ENCODE measurements at places on chromosomes 1 and 21. TPM values are rescaled to one million over a fixed set of nuclear protein-coding genes. Genes with fewer than 3 reads are reported as not detected.

GRCh38 chr1:46673749-46674182 lies 2.1 kb downstream of the TEX38 start:
- no peak overlapping the region for H3K27ac ChIP-seq
- H3K4me1 ChIP-seq: no peaks in the 10 kb centered on the region
- DNase-seq: no peak
- no peaks in the 10 kb centered on the region for H3K36me3 ChIP-seq
- no peaks in the 10 kb centered on the region for H3K27me3 ChIP-seq

Gene GJB5
- total RNA-seq: not detected

Gene CRNN
- not detected for total RNA-seq

DNA sequence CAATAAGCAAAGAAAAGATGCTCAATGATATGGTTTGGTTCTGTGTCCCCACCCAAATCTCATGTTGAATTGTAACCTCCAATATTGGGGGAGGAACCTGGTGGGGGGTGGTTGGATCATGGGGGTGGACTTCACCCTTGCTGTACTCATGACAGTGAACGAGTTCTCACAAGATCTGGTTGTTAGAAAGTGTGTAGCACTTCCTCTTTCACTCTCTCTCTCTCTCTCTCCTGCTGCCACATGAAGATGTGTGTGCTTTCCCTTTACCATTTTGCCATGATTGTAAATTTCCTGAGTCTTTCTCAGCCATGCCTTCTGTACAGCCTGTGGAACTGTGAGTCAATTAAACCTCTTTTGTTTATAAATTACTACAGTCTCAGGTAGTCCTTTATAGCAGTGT lies 248.4 kb downstream of the HHIPL2 start:
- no peaks in the 10 kb centered on the region for H3K36me3 ChIP-seq
- no peak for DNase-seq
- H3K27me3 ChIP-seq: no peaks in the 10 kb centered on the region
- no peak overlapping the region for H3K4me3 ChIP-seq

Gene FNDC10
- 1.8 TPM for total RNA-seq

DNA sequence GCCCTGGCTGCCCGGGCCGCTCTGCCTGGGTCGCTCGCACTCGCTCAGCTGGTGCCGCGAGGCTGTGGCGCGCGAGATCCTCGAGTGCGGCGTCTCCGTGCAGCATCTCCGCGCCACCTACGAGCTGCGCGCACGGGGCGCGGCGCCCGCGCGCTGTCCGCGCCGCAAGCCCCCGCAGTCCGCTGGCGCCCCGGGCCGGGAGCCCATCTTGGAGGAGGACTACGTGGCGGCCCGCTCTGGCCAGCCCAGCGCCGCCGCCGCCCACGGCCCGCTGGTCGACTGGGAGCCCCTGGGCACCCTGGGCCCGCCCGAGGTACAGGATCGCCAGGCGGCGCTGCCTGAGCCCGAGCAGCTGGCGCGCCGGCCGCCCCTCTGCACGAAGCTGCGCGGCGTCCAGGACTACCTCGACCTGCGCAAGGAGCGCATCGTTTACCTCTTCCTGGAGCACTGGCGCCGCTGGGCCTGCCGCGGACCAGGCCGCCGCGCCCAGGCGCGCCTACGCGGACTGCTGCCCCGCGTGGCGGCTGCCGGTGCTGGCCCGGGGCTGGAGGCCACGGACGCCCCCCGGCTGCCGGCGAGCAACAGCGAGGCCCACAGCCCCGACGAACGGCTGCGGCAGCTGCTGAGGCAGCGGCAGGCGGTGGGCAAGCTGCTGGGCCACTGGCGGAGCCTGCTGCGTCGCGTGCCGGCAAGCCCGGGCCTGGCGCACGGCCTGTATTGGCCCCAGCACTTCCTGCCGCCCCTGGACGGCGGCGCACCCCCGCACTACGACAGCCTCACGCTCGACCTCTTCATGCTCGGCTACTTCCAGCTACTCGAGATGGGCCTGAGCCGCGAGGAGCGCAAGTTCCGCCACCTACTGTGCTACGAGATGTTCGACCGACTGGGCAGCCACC lies 10.9 kb downstream of the TNFRSF25 start:
- H3K4me1 ChIP-seq: peaks cover 3% of the 10 kb centered on the region
- no peak overlapping the region for H3K4me3 ChIP-seq
- H3K36me3 ChIP-seq: no peaks in the 10 kb centered on the region
- no peak overlapping the region for H3K27ac ChIP-seq
- no peak for DNase-seq
- H3K27me3 ChIP-seq: peaks cover 92% of the 10 kb centered on the region

Gene RIPPLY3
- total RNA-seq: not detected

DNA sequence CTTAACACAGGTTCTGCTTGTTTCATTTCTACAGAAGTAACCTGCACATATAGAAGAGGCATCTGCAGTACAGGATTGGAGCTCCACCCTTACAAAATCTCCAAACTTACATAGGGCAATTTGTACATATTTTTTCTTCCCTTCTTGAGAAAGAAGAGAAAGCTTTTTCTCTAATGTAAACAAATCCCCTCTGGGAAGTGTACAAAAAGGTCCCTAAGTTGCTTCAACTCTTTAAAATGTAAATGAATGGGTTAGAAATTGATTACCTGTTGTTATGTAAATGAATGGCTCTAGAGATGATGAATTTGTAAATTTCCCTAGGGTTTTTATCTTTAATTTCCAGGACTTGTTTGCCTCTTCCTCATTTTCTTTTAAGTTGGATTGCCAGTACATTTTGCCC lies 1183.7 kb downstream of the MRPL39 start:
- no peaks in the 10 kb centered on the region for H3K27me3 ChIP-seq
- no peak overlapping the region for H3K27ac ChIP-seq
- H3K4me3 ChIP-seq: no peak overlapping the region
- no peaks in the 10 kb centered on the region for H3K36me3 ChIP-seq
- no peak for DNase-seq
- H3K4me1 ChIP-seq: no peaks in the 10 kb centered on the region

Gene TCHH
- total RNA-seq: not detected

- no peak overlapping the region for H3K27ac ChIP-seq
- no peaks in the 10 kb centered on the region for H3K27me3 ChIP-seq
- peaks cover 26% of the 10 kb centered on the region for H3K4me1 ChIP-seq
- H3K36me3 ChIP-seq: no peaks in the 10 kb centered on the region
- no peak for DNase-seq
Measured at GRCh38 chr21:37561941-37562919, 195.7 kb downstream of the DYRK1A start.

- H3K4me3 ChIP-seq: no peak overlapping the region
- no peaks in the 10 kb centered on the region for H3K27me3 ChIP-seq
- peaks cover 19% of the 10 kb centered on the region for H3K4me1 ChIP-seq
- H3K27ac ChIP-seq: no peak overlapping the region
Measured at GRCh38 chr1:235131961-235132360, 3.3 kb upstream of the TOMM20 start.

Data from heart right ventricle (tissue), 16 donors.